ENCODE measurements at places on chromosomes 4 and X.
A peak's percentile ranks its signal among the peaks of the same experiment; 100 is the strongest.

DNA sequence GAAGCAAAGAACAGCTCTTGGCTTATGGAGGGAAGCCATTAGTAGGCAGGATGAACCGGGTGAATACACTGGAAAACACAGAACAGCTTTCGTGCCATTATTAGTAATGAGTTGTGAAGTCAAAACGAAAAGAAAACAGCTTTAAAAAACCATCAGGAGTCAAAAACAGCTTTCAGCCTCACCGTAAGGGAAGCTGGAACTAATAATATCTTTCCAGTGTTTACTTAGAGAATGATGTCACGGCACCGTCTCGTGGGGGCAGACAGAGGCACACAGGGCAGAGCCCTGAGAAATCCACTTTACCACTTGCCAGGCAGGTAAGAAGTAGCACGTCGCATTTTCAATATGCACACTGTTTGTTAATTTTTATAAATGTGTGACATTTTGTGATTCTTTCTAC lies 37.9 kb upstream of the HMX1 start:
- no peak for DNase-seq

DNA sequence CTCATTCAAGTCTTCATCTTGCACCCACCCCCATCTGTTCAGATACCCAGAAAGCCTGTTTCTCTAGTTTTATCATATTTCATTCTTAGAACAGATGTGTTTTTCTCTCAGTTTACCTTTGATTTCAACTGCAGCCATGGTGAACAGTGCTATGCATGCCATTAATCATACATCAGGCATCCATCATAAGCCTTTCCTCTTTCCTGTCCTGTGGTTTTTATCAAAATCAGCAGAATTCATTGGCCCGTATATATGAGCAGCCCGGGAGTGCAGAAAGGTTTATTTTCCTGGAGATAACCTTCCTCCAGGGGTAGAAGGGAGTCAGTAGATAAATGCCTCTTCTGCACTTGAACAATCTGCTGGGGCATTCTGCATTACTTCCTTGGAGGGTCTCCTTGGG lies 65.7 kb downstream of the IL21 start:
- DNase-seq: no peak

GRCh38 chr4:130214268-130214667 lies 1118.3 kb downstream of the C4orf33 start:
- DNase-seq: no peak

DNA sequence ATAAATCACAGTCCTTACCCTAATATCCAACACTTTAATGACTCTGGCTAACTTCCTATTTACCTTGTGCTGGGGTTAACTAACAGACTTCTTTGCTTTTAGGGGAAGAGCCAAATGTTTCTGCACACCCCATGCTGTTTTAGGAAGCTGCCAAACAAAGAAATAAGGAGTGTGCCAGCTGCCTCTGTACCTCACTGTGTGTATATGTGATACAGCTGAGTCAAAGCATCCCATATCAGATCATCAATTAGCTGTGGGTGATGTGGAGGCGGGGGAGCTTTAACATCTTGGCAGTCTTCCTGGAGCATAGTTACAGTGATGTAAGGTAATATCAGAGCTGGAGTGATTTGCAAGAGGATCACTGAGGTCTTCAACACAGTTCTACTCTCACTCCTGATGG lies 95.4 kb downstream of the COL25A1 start:
- DNase-seq: no peak

- DNase-seq: no peak
Measured at GRCh38 chrX:80556148-80556547, 135.9 kb downstream of the TENT5D start.

DNA sequence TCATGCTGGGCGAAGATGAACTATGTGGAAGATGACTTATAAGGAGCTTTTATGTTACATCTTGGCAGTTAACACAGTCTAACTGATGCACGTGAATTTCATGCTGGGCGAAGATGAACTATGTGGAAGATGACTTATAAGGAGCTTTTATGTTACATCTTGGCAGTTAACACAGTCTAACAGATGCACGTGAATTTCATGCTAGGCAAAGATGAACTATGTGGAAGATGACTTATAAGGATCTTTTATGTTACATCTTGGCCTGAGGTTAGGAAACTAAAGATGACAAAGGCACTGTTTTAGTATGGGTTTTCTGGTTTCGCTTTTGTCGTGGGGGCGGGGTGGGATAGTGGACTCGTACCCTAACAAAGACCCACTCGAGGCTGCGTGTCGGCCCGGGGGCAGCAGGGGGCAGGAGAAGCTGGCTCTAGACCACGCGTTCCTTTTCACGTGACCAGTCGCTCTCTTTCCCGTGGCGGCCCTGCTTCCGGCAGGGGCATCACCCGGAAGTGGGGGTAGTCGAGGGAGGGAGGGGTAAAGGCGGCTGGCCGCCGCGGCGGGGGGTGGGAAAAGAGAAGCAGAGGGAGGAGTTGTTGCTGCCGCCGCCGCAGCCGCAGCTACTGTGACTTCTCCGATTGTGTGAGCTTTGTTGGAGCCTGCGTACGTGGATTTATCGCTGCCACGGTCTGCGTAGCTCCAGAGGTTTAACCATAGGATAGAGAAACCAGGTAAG lies at the start of gene ATP7A:
ATP7A (plus strand) TSS at position 586 of the 733 bp plus-strand sequence. CDS start 60,949 bp downstream, outside the sequence.
- DNase-seq: peak; percentile 82

DNA sequence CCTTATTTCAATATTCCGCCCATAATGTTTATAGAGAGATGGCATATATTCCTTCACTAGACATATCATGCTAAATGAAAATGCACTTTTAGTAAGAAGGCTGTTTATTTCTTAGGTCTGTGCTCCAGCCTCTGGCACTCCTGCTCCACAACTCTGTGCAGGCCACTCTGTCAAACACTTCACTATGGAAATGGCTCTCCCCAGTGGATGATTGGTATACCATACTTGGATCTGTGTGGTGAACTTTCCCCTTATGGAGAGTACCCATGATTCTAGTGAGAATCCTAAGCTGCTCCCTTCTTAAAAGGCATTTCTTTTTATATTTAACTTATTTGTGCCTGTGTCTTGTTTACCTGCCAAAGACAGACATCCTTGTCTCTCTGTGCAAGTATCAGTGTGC lies 480.1 kb upstream of the GALNT7 start:
- DNase-seq: no peak

GRCh38 chr4:134702374-134702773 lies 500.8 kb upstream of the PABPC4L start:
- no peak for DNase-seq

- no peak for DNase-seq
Measured at GRCh38 chr4:140529434-140529833, 5.5 kb downstream of the ELMOD2 start.

- DNase-seq: no peak
Measured at GRCh38 chr4:110484767-110485166, 8.8 kb downstream of the ENPEP start.

DNA sequence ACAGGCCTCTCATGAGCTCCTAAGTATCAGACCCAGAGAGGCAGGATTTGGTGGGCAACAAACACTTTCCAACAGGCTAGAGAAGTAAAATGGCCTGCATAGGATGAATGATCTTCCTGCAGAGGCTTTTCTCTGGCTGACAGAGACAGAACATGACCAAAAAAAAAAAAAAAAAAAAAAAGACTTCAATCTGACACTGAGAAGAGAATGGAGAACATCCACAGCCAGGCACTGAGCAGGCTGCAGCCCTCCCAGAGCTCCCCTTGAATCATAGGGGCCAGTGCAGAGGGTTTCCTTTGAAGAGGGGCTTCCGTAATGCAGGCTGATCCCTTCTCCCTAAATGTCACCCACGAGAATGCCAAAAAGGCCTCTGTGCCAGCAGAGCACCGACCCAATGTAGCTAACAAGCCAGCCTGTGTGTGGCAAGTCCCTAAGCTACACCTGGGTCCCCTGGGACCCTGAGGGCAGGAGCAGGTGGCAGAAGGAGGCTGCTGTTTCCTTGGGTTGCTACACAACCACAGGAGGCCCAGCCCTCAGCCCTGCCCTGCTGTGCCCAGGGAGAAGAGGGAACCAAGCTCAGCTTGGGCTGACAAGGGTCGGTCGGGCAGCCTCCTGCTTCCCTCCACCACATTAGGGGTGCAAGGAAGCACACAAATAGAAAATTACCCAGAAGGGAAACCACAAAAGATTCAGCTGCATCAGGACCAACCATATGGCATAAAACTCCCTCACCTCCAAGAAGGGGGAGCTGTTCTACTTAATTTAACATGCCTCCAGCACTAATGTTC lies 55.6 kb downstream of the MAP7D2 start:
- no peak for DNase-seq

DNA sequence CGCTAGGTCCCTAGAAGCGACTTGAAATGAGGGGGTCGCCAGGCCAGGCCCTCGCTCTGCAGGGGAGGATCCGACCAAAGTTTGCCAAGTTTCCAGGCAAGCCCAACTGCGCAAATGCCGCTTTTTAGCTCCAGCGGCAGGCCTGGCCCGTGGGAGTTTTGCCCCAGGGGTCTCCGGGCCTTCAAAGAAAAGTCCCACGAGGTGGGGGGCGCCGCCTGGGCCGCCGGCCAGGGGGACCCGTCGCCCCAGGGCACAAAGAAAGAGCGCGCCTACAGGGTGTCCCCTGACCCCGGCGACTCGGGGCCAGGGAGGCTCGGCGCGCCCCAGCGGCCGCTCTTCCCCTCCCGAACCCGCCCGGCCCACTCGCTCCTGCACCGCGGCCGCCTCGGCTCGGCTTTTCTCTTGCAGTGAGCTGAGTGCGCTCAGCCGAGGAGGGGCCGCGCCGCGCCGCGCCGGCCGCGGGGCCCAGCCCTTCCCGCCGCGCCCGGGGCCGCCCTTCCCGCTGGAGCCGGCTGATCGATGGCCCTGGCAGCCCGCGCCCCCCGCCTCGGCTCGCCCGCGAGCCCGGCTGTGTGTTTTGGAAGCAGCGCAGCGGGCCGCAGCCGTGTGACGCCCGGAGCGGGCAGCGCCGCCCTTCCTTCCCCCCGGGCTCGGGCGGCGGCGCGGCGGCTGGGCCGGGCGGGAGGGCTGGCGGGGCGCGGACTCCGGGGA lies 754 bp upstream of the KLF3 start:
- no peak for DNase-seq

DNA sequence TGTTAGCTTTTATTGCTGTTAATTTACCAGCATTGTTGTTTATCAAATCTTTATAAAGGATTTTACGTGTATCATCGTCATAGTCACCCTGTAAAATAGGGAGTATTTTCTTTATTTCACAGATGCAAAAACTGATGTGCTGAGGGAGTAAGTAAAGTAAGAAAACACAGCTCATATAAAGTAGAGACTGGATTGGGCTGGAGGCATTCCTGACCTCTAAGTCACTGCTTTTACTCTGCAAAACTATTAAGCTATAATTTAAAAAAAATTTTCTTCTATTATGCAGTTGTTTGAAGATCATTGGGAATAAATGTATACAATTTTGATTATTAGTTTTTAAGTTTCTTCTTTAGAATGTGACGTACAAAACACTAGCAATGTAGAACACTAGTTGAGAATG lies 45.9 kb downstream of the NUDT6 start:
- DNase-seq: no peak

GRCh38 chrX:78321809-78322208 lies 5.6 kb downstream of the CYSLTR1 start:
- DNase-seq: peak; percentile 22

DNA sequence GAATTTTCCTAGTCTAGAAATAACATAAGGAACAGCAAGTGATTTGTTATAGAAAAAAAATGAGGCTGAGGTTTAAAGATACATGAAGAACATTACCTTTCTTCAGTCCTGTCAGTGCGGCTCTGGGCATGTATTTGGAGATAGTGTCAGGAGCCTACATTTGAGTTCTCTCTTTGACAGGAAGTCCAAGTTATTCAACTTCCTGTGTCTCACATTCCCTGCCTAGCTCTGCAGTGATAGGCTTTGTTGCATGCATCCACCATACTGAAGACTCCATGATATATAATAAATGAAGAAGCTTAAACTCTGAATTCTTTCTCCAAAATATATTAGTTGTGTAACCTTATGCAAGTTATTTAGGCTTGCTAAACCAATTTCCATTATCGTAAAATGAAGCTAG lies 148.7 kb downstream of the RELL1 start:
- no peak for DNase-seq

- DNase-seq: no peak
Measured at GRCh38 chr4:171721937-171722336, 91.3 kb upstream of the GALNTL6 start.

- DNase-seq: no peak
Measured at GRCh38 chrX:13540602-13541001, 28.8 kb upstream of the EGFL6 start.

GRCh38 chr4:138639018-138639741 lies 376.4 kb upstream of the NOCT start:
- DNase-seq: no peak

GRCh38 chr4:52032005-52032404 lies 6.1 kb downstream of the SGCB start:
- DNase-seq: no peak

DNA sequence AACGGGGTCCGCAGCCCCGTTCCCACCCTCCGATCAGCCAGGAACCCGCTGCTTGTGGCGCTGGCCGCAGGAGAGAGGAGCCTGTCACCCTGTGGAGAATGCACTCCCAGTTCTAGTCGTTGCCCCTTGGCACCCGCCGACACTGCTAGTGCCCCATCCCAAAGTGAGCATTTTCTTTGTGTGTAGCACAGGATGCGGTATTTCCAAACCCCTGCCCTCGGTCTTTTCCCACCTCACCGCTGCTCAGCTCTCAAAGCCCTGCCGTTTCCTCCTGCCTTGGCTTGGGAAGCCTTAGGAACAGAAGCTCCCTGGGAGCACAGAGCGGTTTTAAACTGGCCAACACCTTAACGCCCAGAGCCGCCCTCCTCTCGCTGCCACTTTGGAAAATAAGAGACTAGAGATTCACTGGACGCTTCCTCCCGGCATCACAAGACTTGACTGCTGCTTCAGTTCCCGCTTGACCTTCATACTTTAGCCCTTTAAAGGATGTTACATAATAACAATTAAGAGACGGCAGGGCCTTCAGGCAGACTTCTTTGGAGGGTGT lies 772 bp downstream of the CYP4V2 start:
- peak; percentile 10 for DNase-seq

DNA sequence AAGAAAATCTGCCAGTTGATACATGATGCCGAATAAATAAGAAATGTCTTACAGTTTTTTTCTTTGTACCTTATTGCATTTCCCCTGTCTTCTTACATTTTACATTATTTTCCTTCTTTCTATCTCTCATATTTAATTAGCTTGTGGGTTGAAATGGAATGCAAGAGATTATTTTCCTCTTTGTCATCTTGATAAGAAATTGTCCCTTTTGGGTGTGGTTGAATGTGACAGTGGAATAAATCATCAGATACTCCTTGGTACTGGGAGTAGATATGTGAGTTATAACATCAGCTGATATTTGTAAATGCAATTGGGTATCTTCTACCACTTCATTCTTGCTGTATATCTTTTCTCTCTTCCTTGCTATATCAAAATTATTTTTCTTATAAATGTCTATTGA lies 997.4 kb downstream of the RAPGEF2 start:
- no peak for DNase-seq

DNA sequence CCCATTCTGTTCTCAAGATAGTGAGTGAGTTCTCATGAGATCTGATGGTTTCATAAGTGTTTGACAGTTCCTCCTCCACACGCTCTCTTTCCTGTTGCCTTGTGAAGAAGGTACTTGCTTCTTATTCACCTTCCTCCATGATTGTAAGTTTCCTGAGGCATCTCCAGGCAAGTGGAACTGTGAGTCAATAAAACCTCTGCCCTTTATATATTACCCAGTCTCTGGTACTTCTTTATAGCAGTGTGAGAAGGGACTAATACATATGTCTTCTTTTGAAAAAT lies 58.4 kb downstream of the CFAP299 start:
- no peak for DNase-seq

GRCh38 chrX:30504309-30504708 lies 73.3 kb downstream of the TASL start:
- no peak for DNase-seq

Measured in effector memory CD8-positive, alpha-beta T cell (primary cell).